NB4 (cell line): ENCODE measurements at places on chromosomes 7 and 10.

GRCh38 chr7:100430493-100431285, 1.1 kb downstream of the MEPCE start:
- no peak for DNase-seq

- peak; percentile 63 for DNase-seq
Observed at GRCh38 chr10:131901181-131901829, 497 bp downstream of the PPP2R2D start.

DNA sequence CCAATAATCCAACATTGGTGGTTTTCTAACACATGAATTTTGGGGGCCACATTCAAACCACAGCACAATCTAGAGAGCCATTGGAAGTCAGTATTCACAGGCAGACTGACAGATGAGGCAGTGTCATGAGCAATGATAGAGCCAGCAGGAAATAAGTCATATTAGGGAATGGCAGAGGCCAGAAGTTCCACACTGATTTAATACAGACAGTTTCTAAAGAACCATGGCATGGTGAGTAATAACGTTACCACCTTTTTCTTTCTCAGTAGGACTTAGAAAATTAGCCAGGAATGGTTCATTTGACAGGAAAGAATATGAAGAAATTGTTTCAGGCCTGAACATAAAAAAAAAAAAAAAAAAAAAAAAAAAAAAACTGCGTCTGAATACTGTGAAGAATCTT, 210.3 kb downstream of the GPAM start:
- DNase-seq: no peak

- DNase-seq: no peak
Observed at GRCh38 chr10:51176976-51177695, 102.8 kb downstream of the PRKG1 start.

- DNase-seq: no peak
Observed at GRCh38 chr7:20892776-20893175, 106.1 kb upstream of the SP8 start.

DNA sequence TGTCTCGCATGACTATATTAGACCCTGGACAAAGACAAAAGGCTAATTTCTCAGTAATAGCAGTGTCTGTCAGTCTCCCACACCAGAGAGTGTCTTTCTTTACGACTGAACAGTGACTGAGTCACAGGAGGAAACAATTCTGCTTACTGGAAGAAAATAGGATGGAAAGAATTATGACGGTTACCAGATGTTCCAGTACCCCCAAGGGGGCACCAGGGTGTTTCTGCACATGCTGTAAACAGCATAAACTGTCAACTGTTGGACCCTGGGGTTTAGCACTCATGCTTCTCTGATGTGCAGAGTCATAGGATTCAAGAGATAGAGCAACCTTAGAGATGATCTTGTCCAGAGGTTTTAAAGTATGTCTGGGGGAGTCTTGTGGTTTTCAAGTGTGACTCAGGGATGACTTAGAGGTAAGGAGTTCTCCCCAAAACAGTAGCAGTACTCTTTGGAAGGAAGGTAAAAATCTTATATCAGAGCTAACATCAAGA, 291.7 kb downstream of the THSD7A start:
- DNase-seq: peak; percentile 93

- no peak for DNase-seq
Observed at GRCh38 chr10:10676972-10677371, 340.7 kb upstream of the CELF2 start.

DNA sequence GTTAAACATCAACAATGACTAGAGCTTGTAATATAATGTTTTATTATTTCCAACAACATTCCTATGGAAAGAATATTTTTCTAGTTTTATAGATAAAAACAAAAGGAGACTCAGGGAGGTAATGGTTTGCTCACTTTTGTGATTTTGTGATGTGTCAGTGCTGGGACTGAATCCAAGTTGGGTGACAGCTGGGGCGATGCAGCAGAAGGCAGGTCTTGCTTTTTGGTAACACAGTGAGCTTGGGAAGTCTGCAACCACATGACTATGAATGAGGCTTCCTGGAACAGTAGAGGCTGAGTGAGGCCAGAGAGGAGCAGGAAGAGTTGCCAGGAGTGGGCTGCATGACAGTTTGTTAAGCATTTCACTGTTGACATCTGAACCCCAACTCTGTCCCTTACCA, 4.9 kb upstream of the YKT6 start:
- DNase-seq: no peak

- no peak for DNase-seq
Observed at GRCh38 chr10:96288151-96288621, 16.0 kb upstream of the DNTT start.

DNA sequence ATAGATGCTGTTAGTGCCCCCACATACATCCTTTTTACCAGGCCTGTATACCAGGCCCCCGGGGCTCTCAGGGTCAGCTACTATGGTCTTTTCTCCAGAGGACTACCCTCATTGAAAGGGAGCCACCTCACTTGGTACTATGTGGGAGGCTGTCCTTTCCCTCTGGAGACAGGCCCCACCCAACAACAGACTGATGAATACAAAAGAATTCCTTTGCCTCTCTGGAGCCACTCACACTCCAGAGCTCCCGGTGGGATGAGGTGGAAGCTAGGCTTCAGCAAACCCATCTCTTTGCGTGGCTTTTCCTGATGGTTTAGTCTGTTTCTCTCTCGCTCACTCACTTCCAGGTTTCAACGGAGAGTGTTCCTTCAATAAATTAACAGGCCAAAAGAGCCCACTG, 30.3 kb downstream of the ANKMY2 start:
- DNase-seq: no peak

DNA sequence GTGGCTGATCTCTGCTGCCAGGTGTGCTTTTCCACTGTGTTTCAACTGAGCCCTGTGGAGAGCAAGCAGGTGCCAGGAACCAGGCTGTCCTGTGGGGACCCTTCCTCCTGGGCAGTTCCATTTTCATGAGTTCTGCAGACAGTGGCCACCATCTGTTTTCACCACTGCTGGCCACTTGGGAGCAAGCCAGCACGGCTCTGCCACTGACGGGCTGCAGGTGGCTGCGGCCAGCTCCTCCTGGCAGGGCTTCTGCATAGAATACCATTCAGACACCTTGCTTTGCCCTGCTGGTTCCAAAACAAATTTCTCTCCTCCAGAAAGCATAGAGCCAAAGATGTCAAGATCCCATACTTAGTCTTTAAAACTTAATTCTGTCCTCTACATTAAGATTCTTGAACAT, 48.3 kb downstream of the LANCL2 start:
- no peak for DNase-seq

GRCh38 chr7:33079763-33080690, 17.5 kb upstream of the NT5C3A start:
- no peak for DNase-seq

DNA sequence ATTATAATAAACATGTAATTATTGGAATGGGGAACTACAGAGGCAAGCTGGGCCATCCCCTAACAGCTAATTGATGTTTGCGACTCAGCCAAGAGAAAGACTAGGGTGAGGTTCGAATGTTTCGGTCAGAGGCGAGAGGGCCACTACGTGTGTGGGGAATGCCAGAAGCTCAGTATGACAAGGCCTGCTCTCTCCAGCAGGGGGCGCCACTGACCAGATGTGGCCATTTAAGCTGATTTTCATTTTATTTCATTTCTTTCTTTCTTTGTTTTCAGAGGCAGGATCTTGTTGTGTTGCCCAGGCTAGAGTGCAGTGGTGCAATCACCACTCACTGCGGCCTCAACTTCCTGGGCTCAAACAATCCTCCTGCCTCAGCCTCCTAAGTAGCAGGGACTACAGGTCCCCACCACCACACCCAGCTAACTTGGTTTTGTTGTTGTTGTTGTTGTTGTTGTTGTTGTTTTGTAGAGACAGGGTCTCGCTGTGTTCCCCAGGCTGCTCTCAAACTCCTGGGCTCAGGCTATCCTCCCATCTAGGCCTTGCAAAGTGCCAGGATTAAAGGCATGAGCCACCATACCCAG, 38.1 kb downstream of the TMEM130 start:
- DNase-seq: peak; percentile 67

- no peak for DNase-seq
Observed at GRCh38 chr10:121216721-121217181, 365.6 kb downstream of the WDR11 start.

- no peak for DNase-seq
Observed at GRCh38 chr10:15943426-15943825, 83.1 kb upstream of the MINDY3 start.

DNA sequence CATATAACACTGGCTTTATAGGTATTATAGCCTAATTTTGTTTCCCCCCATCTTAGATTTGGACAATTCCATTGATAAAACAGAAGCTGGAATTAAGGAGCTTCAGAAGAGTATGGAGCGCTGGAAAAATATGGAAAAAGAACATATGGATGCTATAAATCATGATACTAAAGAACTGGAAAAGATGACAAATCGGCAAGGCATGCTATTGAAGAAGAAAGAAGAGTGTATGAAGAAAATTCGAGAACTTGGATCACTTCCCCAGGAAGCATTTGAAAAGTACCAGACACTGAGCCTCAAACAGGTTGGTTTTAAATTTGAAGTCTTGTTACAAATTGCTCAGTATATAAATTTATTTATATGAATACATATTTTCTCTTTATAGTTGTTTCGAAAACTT, 34.1 kb downstream of the SMC3 start:
- no peak for DNase-seq

DNA sequence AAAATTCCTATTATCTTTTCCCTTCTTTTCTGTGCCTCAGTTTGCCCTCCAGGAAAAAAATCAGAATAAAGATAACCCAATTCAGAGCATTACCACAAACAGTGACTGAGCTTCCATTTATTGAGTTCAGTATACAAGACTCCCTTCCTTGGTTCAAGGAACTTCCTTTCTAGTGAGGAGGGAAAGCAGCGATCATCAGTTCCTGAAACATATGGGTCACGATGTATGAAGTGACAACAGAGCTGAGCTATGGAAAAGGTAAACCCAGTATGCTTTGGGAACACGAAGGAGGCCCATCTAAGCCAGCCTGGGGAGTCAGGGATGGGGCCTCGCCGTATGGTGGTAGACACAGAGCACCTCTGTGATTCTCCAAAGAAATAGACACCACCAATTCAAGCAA, 15.8 kb downstream of the C10orf71 start:
- no peak for DNase-seq

GRCh38 chr7:5234852-5235831, 45.1 kb downstream of the WIPI2 start:
- DNase-seq: peak; percentile 44

DNA sequence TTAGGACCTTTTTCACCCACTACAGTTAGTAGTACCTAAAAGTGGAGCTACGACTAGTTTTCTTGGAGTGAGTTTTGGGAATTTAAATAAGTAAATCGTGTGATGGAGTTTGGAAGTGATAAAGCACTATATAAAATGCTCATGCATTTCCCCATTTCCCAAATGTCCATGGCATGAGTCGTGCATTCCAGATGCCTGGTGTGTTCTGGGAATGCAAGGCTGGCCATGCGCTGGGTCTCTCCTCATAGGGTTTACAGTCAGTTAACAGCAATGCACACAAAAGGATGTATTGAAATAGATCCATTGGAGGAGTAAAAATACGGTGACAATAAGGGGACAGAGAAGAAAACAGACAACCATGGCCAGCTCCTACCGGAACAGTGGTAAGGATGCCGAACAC, 149.8 kb downstream of the DPP6 start:
- no peak for DNase-seq

DNA sequence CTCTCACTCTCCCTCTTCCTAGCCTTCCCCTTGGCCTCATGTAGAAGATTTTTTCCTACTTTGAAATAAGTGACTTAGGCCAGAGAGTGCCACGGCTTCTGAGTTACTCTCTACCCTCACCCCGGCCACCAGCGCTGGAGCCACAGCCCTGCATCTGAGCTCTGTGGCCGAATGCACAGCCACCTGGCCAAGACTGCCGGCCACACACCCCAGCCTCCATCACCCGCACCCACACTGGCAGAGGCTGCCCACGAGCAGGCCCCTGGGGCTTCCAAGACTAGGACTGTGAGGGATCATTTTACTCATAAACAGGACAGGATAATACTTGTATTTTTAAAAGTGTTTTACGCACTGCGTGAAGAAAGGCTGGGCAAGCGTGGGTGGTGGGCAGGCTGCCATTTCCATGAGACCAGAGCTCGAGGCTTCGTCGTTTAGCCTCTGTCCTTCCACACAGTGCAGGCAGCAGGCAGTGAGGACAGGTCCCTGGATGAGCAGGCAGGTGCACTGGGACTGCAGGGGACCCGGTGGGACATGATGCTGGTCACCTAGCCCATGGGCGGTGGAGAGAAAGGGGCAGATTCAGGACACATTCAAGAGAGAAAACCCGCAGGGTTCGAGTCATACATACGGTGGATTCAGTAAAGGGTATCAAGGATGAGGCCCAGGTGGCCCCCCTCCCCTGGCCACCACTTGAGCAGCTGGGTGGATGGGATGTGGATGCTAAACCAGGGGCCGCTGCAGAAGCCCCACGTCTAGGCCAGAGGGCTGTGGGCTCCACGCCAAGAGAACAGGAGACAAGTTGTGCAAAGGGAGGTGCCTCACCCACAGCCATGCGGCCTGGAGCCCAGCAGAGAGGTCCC, 35.5 kb upstream of the RNF32 start:
- DNase-seq: no peak

DNA sequence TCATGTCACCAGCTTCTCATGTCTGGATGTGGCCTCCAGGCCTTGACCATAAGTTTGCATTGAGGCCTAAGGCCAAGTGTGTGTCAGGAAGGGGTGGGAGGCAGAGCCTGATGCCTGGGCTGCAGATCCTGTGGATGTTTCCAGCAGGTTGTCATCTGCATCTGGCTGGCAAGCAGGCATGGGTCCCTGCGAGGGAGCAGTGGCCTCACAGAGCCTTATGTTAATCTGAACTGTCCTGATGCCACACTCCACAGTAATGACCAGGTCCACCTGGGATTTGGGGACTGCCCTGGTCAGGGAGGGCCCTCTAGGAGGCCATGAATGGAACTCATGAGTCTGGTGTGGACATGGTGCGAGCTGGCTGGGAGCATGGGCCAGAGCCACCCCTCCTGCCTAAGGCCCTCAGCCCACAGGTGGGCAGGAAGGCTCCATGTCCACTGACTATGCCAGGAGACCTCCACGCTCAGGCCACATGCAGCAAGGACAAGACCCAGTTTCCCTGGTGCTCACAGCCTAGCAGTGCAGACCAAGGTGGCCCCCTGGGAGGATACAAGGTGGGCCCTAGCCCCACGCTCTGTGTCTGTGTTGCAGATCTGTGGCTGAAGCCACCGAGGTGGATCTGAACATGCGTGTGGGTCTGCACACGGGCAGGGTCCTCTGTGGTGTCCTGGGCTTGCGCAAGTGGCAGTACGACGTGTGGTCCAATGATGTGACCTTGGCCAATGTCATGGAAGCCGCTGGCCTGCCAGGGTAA, 83.1 kb downstream of the ADCY1 start:
- no peak for DNase-seq

GRCh38 chr10:126787201-126787600, 116.7 kb upstream of the C10orf90 start:
- no peak for DNase-seq
